ENCODE measurements at places on chromosomes 7 and 10.

- DNase-seq = no peak
Measured at GRCh38 chr10:6400821-6401465, 179.1 kb downstream of the PRKCQ start.

- no peak for DNase-seq
Measured at GRCh38 chr7:104363355-104363754, 35.0 kb downstream of the LHFPL3 start.

GRCh38 chr10:7819121-7819460 lies 786 bp downstream of the TAF3 start:
- DNase-seq = no peak

- no peak for DNase-seq
Measured at GRCh38 chr10:102868911-102869257, 386 bp upstream of the AS3MT start.

DNA sequence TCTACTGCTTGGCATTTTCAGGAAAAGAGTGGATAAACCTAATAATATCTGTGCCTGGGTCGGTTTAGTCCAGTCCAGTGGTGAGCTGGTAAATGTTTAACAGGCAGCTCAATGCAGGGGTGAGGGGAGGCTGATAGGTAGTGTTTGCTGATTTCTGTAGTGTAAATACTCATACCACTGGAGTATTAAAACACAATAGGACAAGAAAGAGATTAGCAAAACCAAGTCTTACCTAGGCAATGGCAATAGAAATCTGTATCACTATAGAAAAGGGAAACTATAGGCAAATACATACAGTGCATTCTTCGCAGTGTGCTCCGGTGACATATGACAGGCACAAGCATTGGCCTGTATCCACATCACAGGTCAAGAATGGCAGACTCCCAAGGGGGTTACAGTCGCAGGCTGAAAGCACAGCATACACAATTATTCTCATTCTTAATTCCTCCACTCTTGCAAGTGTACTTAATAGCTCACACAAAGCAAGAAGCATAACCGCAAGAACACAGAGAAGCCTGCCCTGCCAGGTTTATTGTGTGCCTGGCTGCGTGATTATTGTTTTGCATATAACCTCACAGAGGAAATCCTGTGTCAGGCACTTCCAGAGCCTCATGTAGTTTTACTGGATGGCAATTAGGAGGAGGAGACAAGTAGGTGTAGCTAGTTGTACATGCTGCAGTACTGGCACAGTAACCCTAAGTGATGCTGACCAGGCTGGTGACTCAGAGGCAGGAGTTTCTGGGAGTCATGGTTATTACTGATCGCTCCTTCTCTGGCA lies 35.0 kb downstream of the LAMB4 start:
- DNase-seq = no peak

DNA sequence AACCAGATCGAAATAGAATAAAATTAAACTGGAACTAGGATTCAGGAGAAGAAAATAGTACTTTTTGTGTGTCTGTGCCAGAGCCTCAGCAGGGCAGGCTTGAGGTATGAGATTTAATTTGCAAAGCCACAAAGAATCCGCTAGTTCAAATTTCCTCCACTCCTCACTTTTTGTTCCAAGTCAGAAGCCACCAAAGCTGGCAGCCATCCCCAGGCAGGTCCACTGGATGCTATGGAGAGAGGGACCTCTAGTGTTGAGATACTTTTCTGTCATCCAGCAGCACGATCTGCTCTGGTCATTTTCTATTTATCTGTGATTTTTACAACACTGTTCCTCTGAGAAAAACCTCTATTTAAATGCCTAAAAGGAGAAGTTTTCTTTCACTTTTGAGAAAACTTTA lies 147.9 kb upstream of the FRMD4A start:
- no peak for DNase-seq

- DNase-seq = no peak
Measured at GRCh38 chr10:125768219-125768855, 7.3 kb downstream of the MMP21 start.

DNA sequence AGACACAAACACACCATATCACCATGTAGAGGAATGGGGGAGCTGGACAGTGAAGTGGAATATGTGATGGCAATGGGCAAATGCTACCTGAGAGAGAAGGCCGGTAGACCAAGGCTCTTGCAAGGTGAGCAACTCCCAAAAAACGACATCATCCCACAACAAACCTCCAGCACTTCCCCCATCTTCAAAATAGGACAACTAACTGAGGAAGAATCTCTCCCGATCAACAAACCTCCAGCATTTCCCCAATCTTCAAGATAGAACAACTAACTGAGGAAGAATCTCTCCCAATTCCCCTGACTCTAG lies 387.2 kb downstream of the PARD3 start:
- no peak for DNase-seq

GRCh38 chr7:17689361-17689902 lies 250.9 kb downstream of the SNX13 start:
- no peak for DNase-seq

GRCh38 chr7:44063547-44063893 lies 1.8 kb downstream of the PGAM2 start:
- no peak for DNase-seq

DNA sequence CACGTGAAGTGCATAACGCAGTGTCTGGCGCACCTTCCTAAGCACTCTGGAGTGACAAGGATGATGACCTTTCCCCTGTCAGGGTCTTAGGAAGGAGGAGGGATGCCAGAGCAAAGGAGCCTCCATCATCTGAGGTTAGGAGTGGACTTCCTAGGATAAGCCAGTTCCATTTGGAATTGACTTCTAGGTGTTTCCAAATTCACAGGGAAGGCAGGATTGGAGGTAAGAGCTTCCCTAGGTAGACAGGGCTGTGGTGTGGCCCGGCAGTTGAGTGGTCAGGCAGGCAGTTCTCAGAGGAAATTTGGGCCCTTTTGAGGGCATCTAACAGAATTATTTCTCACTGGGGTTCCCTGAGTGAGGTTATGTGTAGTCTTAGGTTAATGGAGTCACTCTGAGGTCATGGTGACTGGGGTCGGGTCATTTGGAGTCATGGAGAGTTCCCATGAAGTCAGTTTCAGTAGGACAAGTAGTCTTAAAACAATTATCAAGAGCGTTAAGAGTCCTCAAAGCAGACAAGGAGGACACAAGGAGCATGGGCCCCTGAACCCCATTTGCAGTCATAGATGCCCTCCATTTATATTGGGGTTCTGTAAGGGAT lies 8.2 kb downstream of the PPIF start:
- DNase-seq = no peak

DNA sequence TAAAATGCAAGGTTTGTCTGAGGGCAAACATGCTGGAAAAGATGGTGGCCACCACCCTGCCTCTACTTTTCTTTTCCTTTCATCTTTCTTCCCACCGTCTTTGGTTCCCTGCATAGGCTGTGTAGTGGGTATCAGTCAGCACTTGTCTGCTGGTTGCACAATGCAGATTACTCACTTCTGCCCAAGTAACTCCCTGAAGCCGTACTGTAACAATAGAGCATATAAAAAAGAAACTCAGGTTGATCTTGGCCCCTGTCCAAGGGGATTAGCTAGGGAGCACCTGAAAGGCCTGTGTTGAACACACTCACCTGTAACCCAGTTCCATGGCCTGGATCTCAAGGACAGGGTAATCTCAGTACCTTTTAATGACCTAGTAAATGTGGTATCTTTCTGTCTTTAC lies 533.0 kb upstream of the GALNT17 start:
- DNase-seq = peak; percentile 83

DNA sequence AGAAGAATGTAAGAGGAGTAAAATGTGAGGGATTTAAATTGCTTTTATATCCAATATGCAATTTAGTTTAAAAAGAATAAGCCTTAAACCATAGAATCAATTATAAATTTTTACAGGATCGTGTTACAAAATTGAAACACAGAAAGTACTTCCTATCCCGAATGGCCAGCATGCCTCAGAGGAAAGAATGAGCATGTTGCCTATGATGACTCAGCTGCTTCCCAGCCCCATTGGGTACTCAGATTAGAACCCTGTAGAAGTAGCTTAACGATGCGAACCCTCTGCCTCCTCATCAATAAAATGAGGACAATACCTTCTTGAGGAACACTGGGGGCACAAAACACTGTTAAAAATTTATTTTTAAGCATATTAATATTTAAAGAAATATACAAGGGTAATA lies 113.4 kb upstream of the CDK1 start:
- DNase-seq = no peak

- no peak for DNase-seq
Measured at GRCh38 chr10:100551196-100551595, 15.5 kb downstream of the HIF1AN start.

DNA sequence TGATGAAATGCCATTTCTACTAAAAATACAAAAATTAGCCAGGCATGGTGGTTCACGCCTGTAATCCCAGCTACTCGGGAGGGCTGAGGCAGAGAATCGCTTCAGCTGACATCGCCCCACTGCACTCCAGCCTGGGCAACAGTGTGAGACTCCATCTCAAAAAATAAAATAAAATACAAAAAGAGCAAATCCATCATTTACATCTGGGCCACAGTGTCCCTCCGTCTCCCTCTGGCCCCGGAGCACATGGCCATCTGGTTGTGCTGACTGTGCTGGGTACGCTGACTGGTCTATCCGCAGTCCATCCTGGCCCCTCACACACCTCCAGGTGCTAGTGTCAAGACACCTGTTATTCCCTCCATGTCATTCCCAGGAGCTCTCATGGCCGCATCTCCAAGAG lies 42.1 kb downstream of the KCNH2 start:
- DNase-seq = peak; percentile 30

DNA sequence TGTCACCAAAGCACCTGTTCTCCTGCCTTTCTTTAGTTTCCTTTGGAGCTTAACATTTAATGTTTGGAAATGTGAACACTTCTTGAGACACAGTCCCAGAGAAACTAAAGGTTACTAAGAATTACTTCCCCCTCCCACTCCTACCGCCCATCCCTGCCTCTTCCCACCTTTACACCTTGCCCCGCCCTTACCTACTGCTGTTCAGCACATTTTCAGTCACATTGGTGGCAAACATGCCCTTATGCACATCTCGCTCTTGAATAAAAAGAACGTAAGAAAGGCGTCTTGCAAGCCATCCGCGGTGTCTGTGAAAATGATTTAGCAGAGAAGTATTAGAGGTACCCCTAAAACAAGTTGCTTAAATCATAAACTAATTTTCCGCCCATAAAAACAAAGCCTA lies 8.2 kb downstream of the GPAM start:
- DNase-seq = no peak

GRCh38 chr10:91785830-91786229 lies 12.4 kb upstream of the TNKS2 start:
- no peak for DNase-seq

GRCh38 chr10:47409866-47410256 lies 25.8 kb upstream of the ZNF488 start:
- no peak for DNase-seq

DNA sequence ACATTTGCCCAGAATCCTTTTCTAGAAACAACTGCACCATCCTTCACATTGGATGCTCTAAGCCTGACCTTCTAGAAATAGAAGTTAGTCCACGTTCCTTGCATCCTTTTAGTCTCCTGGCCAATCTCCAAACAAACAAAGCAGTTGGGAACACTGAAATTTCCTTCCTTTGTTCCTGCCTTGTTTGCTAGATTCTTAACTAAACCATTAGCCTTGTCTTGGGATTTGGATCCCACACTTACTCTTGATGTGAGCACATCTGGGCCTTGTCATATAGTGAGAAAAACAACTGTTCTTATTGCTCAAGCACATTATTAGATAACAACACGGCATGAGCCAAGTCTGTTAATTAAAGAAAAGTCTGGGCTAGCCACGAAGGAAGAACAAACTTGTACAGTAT lies 319.3 kb upstream of the GHITM start:
- no peak for DNase-seq

DNA sequence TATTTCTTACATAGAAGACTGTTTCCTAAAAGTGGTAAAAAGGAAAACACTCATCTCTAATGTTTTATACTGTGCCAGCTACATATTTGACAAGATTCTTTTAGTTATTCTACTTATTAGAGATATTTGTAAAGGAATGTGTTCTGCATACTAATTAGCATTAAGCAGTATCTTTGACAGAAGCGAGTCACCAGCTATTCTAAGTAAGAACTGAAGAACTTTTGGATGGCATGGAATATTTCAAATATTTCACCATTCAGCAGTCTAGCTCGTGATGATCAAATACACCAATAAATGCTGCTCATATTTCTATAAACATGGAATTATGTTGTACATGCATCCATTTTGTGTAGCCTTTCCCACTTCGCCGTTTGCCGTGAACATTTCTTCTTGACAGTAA lies 241.6 kb upstream of the TCF7L2 start:
- DNase-seq = no peak

- DNase-seq = no peak
Measured at GRCh38 chr10:116316503-116316902, 7.7 kb upstream of the CCDC172 start.

DNA sequence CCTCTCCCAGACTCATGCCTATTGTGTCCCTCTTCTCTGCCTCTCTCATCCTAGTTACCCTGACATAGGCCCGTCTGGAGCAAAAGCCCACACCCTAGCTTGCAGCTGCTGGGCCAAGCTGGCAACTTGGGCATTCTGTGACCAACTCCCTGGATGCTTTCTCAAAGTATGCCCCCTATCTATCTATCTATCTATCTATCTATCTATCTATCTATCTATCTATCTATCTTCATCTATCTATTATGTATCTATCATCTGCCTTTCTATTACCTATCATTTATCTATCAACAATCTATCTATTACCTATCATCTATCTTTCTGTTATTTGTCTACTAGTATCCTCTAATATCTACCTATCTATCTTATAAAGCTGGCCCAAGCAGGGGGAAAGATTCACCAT lies 45.4 kb upstream of the COL13A1 start:
- no peak for DNase-seq

DNA sequence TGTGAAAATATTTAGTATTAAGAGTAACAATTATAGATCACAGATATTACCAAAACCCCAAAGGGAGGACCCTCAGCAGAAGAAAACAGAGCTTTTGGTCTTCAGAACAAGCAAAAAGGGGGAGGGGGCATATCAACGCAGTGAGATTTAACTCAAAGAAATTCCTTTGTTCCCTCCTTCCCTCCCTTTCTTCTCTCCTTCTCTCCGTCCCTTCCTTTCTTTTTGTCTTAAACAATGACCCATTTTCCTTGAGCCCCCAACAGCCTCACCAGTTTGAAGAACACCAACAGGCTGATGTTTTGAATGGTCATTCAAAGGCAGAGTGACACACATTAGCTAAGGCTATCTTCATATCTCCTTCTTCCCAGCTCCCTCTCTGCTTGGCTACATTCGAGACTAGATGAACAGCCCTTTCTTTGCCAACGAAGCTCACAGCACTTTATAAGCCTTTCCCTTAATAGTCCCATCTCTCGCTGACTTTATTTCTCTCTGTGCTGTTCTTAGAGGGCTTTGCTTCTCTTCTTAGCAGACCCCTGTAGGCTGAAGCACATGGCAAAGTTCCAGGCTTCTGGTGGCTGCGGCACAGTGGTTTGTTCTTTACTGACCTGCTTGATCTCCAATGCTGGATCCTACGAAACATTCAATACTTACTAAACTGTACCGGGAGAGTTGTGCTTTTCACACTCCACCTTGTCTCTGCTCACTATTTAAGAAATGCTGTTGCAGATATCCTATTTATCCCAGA lies 75.6 kb upstream of the KCNIP2 start:
- no peak for DNase-seq
